ENCODE measurements at places on chromosomes 7 and 10.

DNA sequence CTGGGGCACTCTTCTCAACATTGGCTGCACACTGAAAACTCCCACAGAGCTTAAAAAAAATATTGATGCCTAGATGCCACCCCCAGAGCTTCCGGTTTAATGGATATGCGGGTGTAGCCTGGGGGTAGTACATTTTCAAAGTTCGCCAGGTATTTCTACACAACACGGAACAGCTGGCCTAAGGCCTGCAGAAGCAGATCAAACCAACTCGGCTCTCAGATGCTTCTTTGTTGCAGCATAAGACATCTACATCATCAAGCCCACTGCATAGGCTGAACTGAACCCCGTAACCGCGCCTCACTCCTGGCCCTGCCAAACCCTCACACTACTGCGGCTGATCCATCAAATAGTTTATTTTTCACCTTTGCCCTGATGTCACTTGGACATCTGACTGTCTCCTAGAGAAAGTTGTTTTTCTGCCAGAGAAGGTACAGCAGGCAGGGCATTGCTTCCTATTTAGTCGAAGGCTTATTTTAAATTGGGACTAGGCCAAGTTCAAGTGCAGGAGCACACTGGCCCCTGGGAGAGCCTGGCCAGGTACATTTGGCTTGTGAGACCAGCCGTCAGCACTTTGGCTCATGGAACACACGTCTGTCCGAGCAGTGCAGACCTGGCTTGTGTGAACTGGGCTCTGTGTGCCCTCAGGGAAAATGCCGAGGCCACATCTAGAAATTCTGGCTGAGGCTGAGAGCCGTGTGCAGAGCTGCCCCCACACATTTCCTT, 113.3 kb downstream of the TACC2 start:
- DNase-seq, result no peak

DNA sequence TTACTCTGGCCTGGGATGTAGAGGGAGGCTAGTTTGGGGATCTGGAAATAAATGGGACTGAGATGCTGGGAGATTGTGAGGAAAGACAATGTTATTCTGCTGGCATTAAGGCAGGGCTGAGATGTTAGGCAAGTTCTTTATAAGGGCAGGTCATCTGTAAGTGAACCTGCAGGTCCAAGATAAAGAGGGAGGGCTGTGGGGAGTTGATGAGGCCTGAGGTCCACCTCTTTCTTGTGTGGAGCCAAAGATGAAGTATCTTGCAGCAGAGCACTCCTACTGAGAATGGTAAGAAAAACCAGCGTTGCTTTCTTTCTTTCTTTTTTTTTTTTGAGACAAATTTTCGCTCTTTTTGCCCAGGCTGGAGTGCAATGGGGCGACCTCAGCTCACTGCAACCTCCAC, 19.1 kb downstream of the CYCS start:
- DNase-seq, result no peak

- no peak for DNase-seq
Observed at GRCh38 chr7:133543657-133544056, 290.8 kb downstream of the EXOC4 start.

- DNase-seq, result no peak
Observed at GRCh38 chr10:48331436-48331835, 25.0 kb downstream of the MAPK8 start.

GRCh38 chr10:49382226-49382625, 13.7 kb downstream of the DRGX start:
- no peak for DNase-seq

GRCh38 chr7:51303142-51303525, 13.5 kb downstream of the COBL start:
- no peak for DNase-seq

DNA sequence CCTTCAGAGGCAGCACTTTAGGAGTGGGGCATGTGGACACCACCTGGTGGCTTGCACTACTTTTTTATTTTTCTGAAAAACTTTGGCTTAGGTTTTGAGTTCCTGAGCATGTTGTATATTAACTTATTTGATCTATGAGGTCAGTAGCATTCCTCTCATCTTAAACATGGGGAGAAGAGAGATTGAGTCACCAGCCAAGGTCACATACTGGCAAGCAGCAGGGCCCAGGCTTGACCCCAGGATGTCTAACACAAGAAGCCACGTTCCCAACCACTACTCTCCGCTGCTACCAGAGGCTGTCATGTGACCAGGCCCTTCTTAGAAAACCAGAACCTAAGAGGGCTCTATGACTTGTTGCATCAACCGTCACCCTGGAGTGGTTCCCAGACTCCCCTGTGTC, 210.3 kb upstream of the GPR26 start:
- DNase-seq, result no peak

- no peak for DNase-seq
Observed at GRCh38 chr7:106358103-106358663, 73.4 kb upstream of the NAMPT start.

DNA sequence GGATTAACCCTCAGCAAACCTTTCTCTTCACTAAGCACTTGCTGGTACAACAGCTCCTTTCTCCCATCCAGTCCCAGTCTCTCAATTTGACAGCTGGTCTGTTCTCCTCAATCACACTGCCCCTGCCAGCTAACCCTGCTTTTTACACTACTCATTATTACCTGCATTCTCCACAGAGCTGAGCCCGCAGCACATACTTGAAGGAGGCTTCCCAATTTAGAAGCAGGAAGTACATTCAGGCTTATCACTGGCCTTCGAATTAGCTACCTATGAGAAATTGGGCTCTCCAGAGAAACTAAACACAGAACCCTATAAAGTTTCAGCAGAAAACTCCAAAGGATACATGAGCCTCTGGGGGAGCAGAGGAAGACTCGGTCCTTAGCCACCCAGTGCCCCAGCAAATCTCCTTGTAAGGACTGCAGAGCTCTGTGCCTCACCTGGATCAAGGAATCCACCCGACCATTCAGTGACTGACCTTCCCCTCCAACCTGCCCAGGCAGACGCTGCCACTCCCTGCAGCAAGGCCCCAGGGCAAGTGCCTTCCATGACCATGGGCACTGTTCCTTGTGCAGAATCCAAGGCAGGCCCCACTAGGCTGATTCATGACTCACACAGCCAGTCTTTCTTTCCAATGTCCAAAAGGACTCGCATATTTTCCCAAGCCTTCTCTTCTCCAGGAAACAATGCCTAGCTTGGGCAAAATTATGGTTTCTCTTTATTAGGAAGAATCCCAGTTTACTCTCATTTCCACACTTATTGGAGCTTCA, 68.0 kb downstream of the VOPP1 start:
- DNase-seq, result peak; percentile 42

DNA sequence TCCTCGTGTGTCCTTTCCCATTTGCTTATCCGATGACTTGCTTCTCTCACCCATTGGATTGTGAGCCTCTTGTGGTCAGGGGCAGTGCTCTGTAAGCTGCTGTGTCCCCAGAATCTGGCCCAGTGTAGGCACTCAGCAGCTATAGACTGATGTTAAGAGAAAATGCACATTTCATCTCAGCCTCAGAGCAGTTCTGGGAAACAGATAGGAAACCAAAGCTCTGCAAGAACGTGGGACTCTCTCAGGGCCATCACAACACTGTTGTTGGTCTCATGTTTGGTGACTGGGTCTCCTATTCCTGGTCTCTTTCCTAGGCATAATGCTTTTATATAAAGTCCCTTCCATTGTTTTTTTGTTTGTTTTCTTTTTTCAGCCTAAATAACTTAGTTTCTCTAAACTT, 141.2 kb downstream of the ST7 start:
- no peak for DNase-seq

- no peak for DNase-seq
Observed at GRCh38 chr7:2892549-2892948, 48.4 kb upstream of the GNA12 start.

DNA sequence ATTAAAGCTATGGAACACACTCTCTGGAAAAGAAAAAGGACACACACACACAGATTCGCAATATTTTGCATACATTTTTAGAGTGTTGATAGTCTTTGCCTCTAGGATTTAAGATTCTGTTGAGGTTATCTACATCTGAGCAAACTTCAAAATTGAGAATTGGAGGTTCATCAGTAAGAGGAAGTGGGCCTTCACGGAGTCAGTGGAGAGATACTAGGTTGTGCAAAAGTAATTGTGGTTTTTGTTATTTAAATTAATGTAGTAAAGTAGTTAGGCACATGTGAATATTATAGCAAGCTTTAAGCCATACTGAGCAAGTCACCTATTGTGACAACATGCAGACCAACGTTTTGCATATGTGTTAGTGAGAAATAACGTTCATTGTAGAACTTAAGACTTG, 19.8 kb upstream of the NXPH1 start:
- no peak for DNase-seq

- no peak for DNase-seq
Observed at GRCh38 chr10:31526681-31527080, 207.7 kb downstream of the ZEB1 start.

DNA sequence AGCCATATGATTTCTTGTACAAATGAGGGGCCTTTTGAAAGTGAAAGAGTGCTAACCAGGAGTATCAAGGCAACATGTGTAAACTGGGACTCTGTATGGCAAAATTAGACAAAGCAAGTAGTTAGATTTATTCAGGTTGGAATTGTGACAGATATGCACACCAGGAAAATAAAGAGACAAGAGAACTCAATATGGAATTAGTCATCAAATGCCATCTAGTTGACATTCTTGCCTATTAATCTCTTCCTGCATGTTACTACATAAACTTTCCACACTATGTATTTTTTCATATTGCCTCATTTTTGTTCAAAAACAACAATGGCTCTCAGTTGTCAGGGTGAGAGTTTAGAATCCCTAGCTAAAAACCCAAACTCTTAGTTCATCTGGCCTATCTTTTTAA, 799.0 kb downstream of the NRG3 start:
- DNase-seq, result no peak

GRCh38 chr7:148566736-148567135, 23.8 kb upstream of the C7orf33 start:
- DNase-seq, result no peak

DNA sequence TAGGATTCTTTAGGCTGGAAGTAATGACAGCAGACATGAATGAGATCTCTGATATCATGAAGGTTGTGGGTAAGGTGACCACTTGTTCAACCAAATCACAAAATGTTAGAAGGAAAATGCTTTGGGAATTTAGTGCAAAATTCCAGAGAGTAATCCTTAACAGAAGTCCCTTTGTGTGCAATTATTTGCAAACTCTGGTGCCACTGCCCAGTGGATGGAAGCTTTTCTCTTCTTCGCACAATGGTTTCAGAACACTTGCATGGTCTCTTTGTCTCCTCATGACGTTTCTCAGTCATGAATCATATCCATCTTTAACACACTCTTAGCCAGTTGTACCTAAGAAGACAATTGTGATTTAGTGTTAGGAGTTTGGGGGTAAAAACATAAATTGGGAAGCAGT, 570.4 kb upstream of the ANKRD30A start:
- DNase-seq, result no peak
